ENCODE measurements at places on chromosomes 16 and 17.

GRCh38 chr16:5642436-5642835 is 544.8 kb upstream of the EEF2KMT start:
- no peak for DNase-seq
- H3K4me1 ChIP-seq: no peaks in the 10 kb centered on the region
- H3K27me3 ChIP-seq: no peaks in the 10 kb centered on the region
- no peaks in the 10 kb centered on the region for H3K36me3 ChIP-seq

- peak overlapping the region; percentile 67 for H3K4me3 ChIP-seq
- peaks cover 60% of the 10 kb centered on the region for H3K4me1 ChIP-seq
- no peak for DNase-seq
- H3K36me3 ChIP-seq: peaks cover 38% of the 10 kb centered on the region
- no peaks in the 10 kb centered on the region for H3K27me3 ChIP-seq
Measured at GRCh38 chr17:8940866-8941471, 24.5 kb downstream of the PIK3R5 start.

- H3K27me3 ChIP-seq: no peaks in the 10 kb centered on the region
- no peak for DNase-seq
- peaks cover 41% of the 10 kb centered on the region for H3K36me3 ChIP-seq
- no peak overlapping the region for H3K4me3 ChIP-seq
- no peak overlapping the region for H3K27ac ChIP-seq
Measured at GRCh38 chr16:68190081-68190480, 45.8 kb downstream of the ESRP2 start.

DNA sequence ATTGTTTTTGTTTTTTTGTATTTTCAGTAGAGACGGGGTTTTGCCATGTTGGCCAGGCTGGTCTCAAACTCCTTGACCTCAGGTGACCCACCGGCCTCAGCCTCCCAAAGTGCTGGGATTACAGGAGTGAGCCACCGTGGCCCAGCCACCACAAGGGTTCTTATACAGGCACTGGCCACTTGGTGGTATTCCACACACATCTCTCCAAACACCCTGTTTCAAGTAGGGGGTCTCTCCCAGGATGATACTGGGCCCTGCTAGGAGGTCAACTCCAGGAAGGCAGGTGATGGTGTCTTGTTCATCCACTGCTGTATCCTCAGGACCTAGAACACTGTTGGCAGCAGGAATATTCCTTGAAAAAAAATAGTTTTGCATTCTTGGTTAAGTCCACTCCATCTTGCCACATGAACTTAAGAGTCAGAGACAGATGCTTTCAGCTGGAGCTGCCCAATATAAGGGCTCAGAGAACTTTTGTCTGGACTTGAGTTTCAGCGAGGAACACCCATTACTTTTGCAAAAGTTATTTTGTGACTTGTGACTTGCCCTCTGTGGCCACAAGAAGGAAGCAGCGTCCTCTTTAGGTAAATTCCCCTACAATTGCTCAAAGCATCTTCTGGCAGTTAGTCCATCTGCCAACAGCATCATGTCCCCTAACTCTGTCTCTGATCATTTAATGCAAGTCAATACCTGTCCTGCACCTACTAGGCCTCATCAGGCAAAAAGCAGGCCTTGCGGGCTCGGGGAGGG is 7.4 kb upstream of the EEF2K start:
- peaks cover 2% of the 10 kb centered on the region for H3K27me3 ChIP-seq
- H3K36me3 ChIP-seq: peaks cover 5% of the 10 kb centered on the region
- DNase-seq: no peak

DNA sequence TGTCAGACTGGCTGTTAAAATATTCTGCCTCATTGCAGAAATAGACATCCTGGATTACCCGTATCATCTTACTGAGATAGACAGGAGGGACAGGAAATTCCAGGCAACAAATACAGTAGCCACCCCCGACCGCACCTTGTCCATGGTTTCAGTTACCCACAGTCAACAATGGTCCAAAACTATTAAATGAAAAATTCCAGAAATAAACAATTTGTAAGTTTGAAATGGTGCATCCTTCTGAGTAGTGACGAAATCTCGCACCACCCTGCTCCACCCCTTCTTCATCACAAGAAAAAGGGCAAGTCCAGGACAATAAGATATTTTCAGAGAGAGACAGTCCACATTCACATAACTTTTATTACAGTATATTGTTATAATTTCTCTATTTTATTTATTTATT is 23.6 kb upstream of the PRSS54 start:
- no peak for DNase-seq
- no peak overlapping the region for H3K27ac ChIP-seq
- H3K4me3 ChIP-seq: no peak overlapping the region
- H3K36me3 ChIP-seq: no peaks in the 10 kb centered on the region
- no peaks in the 10 kb centered on the region for H3K4me1 ChIP-seq
- peaks cover 6% of the 10 kb centered on the region for H3K27me3 ChIP-seq

GRCh38 chr17:67414130-67414529 is 37.0 kb downstream of the PITPNC1 start:
- H3K27me3 ChIP-seq: no peaks in the 10 kb centered on the region
- H3K4me1 ChIP-seq: no peaks in the 10 kb centered on the region
- no peak overlapping the region for H3K4me3 ChIP-seq
- no peak for DNase-seq

DNA sequence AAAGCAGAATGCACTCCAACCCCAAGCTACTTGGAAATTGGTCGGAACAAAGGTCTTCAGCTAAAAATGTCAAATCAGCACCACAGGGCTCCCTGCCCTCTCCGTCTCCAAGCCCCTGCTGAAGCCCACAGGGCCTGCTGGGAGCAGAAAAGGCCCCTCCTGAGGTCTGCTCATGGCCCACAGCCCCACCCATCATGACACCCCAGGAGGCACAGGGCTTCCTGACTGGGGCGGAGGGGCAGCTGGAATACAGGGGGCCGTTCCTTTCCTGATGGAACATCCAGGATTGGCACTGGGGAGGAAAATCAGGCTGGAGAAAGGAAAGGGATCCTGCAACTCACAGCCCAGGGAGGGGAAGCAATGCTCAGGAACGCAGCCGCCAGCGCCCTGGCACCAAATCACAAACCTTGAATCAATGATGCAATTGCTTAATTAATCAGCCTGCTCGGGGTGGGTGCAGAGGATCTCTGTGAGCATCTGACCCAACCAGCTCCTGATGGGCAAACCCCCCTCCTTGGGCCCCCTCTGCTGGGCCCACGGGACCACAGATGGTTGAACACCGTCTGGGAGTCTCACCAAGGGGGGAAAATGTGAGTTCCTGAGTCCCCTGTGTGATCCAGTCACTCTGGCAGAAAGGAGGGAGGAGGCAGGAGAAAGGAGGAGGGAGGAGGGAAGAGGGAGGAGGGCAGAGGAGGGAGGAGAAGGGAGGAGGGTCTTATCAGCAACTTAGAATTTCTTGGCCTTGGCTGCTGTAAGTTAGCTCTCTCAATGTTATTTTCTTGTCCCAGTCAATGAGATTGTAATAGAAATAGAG is 155.5 kb downstream of the ZNF423 start:
- DNase-seq: no peak
- peaks cover 21% of the 10 kb centered on the region for H3K27me3 ChIP-seq
- H3K36me3 ChIP-seq: no peaks in the 10 kb centered on the region
- no peak overlapping the region for H3K4me3 ChIP-seq
- no peaks in the 10 kb centered on the region for H3K4me1 ChIP-seq
- H3K27ac ChIP-seq: no peak overlapping the region

- H3K27me3 ChIP-seq: no peaks in the 10 kb centered on the region
- DNase-seq: no peak
- H3K4me3 ChIP-seq: no peak overlapping the region
- no peaks in the 10 kb centered on the region for H3K4me1 ChIP-seq
Measured at GRCh38 chr16:64541621-64542020, 580.2 kb downstream of the CDH11 start.

GRCh38 chr17:61822326-61823285 is 40.7 kb downstream of the BRIP1 start:
- H3K4me3 ChIP-seq: no peak overlapping the region
- no peaks in the 10 kb centered on the region for H3K27me3 ChIP-seq
- H3K27ac ChIP-seq: no peak overlapping the region
- no peak for DNase-seq

DNA sequence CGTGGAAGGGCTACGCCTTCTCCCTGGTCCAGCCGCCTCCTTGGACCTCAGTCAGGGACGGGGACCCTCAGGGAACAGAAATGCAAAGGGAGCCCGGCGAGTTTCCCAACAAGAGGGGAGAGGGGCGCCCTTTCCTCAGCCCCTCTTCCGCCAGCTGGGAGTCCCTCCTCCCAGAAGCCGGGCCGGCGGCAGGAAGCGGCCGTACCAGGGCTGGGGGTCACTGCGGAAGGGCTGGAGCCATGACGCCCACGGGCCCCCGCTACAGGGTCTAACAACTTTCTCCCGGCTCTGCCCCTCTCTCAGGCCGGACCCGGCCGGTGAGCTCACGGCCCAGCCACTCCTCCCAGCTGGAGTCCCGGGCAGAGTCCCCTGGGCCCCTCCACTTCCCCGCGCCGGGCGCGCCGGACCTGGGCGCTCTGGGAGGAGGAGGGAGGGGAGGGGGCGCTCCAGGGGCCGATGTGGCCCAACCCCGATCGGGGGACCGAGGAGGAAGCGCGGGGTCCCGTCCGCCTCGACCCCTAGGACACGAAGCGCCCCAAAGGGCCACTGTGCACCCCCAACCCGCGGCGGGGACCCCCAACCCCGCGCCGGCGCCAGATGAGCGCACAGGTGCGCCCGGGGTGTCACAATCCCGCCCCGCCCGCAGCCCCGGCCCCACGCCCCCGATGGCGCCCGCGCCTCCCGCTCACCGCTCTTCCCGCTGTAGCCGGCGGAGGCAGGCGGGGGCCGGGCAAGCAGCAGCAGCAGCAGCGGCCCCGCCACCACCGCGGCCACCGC is 578 bp downstream of the PGAP6 start:
- peak overlapping the region; percentile 66 for H3K4me3 ChIP-seq
- H3K36me3 ChIP-seq: no peaks in the 10 kb centered on the region
- no peak for DNase-seq
- H3K27ac ChIP-seq: no peak overlapping the region
- H3K27me3 ChIP-seq: peaks cover 14% of the 10 kb centered on the region

DNA sequence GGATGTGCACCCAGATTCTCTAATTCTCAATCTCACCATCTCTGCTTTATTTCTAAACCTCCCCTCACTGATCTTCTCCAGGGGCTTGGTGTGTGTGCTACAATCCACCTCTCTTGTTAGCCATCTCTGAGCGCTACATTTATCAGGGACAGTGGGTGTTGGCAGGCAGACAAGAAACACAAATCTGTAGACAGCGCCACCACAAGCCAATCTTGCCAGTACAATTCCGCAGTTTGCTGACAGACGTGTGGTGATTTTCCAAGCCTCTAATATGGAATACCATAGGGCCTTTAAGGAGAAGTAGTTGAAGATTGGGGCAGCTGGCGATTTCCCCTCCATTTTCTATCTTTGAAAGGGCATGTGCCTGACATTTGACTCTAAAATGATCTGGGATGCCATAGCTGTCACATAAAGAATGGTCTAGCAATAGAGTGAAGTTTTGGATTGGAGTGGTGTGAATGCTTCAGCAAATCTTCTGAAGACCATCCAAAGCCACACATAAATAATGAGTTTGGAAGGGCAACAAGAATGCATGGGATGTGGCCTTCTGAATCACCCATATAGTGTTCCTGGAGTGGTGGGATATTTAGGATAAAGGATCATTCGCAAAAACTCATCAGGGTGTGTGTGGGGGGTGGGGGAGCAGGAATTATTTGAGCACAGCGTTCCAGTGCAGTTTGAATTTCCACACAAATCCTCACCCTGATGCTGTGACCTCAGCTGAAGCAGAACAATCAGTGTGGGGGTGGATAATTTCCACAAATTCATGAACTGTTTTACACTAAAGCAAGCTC is 12.0 kb upstream of the ANKFN1 start:
- H3K27ac ChIP-seq: no peak overlapping the region
- H3K4me3 ChIP-seq: no peak overlapping the region

DNA sequence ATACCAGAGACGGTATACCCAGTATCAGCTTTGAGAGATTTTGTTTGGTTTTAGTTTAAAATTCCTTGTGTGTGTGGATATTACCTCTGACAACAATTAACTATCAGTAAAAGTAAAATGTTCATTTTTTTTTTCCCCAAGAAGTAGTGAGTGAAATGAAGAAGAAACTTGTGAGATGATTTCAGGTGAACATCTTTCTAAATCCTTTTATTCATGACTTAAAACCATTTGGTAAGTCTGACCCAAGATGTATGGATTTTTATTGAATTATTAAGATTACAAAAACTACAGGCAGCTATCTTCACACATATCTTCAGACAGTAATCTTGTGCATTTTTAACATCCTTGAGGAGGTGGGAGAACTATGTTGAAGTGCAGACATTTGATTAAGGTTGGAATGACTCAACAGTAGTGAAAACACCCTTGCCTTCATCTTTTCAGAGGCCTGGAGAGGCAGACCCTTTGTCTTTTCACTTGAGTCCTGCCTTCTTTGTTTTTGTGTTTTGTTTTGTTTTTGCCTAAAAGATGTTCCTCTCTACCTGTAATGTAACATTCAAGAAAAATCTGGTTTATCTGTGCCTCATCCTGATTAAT is 240.3 kb upstream of the TBX2 start:
- H3K27me3 ChIP-seq: peaks cover 4% of the 10 kb centered on the region
- peaks cover 20% of the 10 kb centered on the region for H3K4me1 ChIP-seq

GRCh38 chr16:81816793-81817210 is 37.7 kb downstream of the PLCG2 start:
- no peaks in the 10 kb centered on the region for H3K27me3 ChIP-seq
- H3K4me1 ChIP-seq: peaks cover 13% of the 10 kb centered on the region
- no peak overlapping the region for H3K27ac ChIP-seq
- no peak for DNase-seq
- H3K4me3 ChIP-seq: no peak overlapping the region
- H3K36me3 ChIP-seq: no peaks in the 10 kb centered on the region

DNA sequence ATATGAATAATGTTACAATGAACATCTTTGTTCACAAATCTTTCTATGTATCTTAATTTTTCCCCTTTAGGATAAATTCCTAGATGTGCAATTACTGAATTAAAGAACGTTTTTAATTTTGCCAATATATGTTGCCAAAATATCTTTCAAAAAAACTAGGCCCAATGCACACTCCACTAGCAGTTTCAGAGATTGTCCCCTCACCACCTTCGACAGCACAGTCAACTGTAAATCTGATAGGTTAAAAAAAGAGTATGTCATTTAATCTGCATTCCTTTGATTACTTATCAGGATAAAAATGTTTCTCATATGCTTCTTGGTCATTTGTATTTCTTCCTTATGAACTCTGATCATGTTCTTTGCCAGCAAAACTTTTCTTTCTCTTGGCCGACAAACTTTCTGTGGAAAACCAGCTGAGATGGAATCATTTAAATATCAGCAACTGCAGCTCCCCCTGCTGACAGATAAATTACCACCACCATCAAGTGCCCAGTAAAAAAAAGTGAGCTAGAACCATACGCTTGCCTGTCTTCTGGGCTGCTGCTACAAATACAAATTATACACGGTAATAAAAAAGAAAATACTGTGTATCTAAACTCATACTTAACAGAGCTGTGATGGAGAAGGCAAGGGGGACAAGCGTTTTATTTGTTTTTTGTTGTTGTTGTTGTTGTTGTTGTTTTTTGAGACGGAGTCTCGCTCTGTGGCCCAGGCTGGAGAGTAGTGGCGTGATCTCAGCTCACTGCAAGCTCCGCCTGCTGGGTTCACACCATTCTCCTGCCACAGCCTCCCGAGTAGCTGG is 19.6 kb upstream of the KANSL1 start:
- peak; percentile 57 for DNase-seq
- H3K4me1 ChIP-seq: peaks cover 14% of the 10 kb centered on the region
- peak overlapping the region; percentile 12 for H3K27ac ChIP-seq
- H3K27me3 ChIP-seq: no peaks in the 10 kb centered on the region
- peaks cover 37% of the 10 kb centered on the region for H3K36me3 ChIP-seq
- H3K4me3 ChIP-seq: no peak overlapping the region
